Activated CD4-positive, alpha-beta T cell treated with anti-CD3 and anti-CD28 coated beads, Interleukin-2, amount 50 U/mL, for 4 hours (primary cell): ENCODE measurements at places on chromosomes 13 and 19.

GRCh38 chr13:48241651-48242050 lies 8.6 kb downstream of the ITM2B start:
- no peak for DNase-seq

DNA sequence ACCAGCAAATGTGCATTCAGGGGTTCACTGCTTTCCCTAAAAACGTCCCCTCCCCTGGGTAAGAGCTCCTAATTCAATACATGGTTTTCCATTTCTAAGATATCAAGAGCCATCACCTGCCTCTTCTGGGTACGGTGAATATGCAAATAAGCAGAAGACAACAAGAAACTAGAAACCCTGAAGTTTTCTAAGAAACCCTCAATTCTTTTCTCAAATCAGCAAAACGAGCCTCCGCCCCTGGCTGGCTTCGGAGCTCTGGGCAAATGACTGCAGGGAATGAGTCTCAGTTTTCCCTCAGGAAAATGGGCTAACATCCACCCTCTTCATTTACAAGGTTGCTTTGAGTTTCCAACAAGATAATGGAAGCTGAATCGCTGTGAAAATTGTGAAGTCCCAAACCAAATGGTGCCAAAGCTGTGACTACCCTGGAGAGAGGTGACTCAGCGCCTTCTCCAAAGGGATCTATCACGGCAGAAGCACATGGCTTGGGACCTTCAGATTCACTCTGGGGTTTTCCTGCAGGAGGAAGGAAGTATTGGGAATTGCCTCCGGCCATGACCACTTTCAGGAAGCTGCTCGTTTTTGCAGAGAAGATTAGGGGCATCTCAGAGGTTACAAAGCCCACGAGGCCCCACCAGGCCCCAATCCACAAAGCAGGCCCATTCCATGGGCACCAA lies 26.6 kb downstream of the KLF2 start:
- no peak for DNase-seq

GRCh38 chr13:56352361-56352760 lies 788.4 kb upstream of the PRR20A start:
- DNase-seq: no peak

GRCh38 chr13:114151565-114152284 lies 19.3 kb upstream of the RASA3 start:
- DNase-seq: peak; percentile 57

GRCh38 chr19:7505682-7506384 lies 10.1 kb upstream of the ZNF358 start:
- no peak for DNase-seq

GRCh38 chr19:32555786-32556185 lies 25.2 kb upstream of the PDCD5 start:
- no peak for DNase-seq

- DNase-seq: no peak
Measured at GRCh38 chr19:46745521-46746280, at the start of gene FKRP. TSS of gene FKRP (plus strand) at chr19:46746057. CDS start at chr19:46755451, 9,394 bp downstream.

DNA sequence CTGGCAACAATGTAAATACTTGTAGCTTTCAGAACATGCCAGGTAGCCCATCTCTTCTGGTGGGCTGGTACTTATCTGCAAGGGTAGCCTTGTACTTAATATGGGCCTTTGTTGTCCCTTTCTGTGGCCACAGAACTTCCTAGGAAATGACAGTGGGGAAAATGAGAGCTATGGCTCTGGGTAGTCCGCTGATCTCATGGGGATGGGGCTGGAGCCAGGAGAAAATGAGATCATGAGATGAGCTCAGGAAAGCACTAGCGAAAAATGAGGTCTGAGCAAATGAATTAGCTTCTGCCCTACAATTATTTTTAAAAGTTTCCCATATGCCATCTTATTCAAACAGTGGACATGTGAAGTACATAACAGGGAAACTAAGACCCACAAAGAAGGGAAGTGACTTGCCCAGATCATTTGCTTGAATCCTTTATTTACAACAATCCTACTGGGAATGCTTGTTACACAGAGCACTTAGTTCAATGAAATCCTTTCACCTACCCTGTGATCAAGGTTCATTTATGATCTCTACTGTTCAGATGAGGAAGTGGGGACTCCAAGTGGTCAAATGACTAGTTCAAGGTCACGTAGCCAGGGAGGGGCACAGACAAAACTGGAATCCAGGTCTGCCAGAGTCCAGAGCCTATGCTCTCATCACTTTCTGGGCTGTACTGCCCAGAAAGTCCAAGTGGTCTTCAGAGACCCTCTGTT lies 87.1 kb downstream of the PTPRS start:
- no peak for DNase-seq
